Left renal pelvis (tissue), 4 donors: ENCODE measurements at places on chromosomes 5 and 9.

- DNase-seq, result no peak
These were observed 58.7 kb downstream of the ADAMTS16 start for GRCh38 chr5:5198815-5199214.

DNA sequence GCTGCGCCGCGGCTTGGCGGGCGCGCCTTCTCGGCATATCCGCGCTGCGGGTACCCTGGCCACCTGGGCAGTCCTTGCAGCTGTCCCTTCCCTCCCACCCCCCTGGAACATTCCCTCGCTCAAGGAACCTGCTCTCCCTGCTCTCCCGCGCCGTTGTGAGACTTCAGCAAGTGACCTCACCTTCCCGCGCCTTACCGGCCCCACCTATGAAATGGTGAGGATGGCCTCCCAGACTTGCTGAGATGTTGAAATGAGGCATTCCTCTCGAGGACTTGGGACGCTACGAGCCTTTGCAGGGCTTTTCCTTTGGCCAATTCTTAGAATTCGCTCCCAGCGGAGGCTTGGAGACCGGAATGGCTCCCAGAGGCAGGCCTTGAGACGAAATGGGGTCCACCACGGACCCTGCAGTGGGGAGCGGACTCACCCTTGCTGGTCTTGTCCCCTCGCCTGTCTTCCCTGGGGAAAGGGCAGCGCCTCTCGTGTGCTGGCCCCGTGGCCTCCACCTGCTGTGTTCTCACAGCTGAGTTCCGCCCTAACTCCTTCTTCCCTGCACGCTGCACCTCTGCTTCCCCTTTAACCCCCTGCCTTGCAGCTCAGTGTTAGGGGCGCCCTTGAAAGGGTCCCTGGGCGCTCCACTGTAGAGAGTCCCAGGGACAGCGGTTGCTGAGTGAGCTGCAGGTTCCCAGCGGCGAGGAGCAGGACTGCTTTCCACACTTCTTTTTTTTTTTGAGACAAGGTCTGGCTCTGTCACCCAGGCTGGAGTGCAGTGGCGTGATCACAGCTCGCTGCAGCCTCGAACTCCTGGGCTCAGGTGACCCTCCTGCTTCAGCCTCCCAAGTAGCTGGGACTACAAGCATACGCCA, 907 bp downstream of the HMCN2 start:
- DNase-seq, result no peak

DNA sequence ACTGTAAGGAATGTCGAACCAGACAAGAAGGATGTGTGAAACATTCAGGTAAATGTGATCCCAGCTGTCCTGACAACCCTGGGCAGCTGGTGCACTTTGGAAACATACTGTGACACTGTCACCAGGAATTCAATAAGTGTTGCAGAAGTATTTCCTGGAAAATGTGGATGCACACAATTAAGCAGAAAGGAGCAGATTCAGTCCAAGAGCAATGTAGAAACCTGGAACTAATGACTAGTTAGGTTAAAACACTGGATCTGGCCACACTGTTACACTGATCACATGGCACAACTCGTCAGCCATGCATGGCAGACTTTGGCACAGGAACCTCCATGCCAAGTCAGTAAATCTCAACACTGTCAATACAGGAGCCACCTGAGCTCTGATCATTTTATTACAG, 109.0 kb downstream of the FAM174A start:
- DNase-seq, result no peak

GRCh38 chr5:82422751-82423181, 144.6 kb upstream of the RPS23 start:
- no peak for DNase-seq

GRCh38 chr9:79237861-79238260, 333.9 kb upstream of the TLE4 start:
- DNase-seq, result no peak

- no peak for DNase-seq
These were observed 764 bp downstream of the ANKRA2 start for GRCh38 chr5:73564675-73565074.

- peak; percentile 25 for DNase-seq
These were observed 246.5 kb downstream of the PTPRD start for GRCh38 chr9:10366171-10366779.

GRCh38 chr9:89022001-89022759, 30.9 kb downstream of the S1PR3 start:
- DNase-seq, result no peak

DNA sequence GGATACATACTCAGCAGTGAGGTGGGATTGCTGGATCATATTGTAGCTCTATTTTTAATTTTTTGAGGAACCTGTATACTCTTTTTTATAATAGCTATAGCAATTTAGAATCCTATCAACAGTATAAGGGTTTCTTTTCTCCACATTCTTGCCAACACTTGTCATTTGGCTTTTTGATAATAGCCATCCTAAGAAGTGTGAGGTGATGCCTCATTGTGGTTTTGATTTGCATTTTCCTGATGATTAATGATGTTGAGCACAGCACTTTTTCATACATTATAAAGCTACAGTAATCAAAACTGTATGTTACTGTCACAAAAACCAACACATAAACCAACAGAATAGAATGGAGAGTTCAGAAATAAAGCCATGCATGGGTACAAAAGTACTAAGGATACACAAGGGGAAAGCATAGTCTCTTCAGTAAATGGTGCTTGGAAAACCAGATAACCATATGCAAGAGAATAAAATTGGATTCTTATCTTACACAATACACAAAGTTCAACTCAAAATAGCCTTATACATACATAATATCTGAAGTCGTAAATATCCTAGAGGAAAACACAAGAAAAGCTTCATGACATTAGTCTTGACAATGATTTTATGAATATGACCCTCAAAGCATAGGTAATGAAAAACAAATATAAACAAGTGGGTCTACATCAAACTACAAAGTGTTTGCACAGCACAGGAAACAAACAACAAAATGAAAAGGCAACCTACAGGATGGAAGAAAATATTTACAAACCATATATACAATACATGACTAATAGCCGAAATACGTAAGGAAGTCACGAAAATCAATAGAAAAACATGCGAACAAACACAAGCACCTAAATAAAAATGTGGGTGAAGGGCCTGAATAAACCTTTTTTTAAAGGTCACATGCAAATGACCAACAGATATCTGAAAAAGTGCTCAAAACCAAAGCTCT, 287.8 kb upstream of the DAB2 start:
- DNase-seq, result no peak

DNA sequence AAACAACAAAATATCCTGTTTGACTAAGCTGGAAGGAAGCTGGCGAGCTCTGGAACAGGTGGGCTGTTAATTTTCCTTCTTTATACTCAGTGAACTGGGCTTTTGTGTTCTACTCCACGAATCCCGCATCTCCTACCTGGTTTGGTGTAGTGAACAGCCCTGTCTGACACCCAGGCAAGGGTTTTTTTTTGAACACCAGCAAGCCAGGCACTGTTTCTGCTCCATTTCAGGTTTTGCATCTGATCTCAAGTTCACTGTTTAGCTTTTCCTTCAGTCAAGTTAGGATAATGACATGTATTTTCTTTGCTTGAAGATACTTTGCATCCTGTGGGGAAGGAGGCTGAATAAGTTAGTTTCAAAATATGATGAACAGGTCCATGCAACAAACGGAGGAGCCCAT, 204.5 kb downstream of the SEMA6A start:
- no peak for DNase-seq

DNA sequence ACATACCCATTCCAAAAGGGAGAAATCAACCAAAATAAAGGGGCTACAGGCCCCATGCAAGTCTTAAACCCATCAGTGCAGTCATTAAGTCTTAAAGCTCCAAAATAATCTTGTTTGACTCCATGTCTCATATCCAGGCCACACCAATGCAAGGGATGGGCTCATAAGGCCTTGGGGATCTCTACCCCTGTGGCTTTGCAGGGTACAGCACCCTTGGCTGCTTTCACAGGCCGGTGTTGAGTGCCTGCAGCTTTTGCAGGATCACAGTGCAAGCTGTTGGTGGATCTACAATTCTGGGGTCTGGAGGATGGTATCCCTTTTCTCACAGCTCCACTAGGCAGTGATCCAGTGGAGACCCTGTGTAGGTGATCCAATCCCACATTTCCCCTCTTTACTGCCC, 5.0 kb upstream of the SPINK14 start:
- DNase-seq, result no peak

DNA sequence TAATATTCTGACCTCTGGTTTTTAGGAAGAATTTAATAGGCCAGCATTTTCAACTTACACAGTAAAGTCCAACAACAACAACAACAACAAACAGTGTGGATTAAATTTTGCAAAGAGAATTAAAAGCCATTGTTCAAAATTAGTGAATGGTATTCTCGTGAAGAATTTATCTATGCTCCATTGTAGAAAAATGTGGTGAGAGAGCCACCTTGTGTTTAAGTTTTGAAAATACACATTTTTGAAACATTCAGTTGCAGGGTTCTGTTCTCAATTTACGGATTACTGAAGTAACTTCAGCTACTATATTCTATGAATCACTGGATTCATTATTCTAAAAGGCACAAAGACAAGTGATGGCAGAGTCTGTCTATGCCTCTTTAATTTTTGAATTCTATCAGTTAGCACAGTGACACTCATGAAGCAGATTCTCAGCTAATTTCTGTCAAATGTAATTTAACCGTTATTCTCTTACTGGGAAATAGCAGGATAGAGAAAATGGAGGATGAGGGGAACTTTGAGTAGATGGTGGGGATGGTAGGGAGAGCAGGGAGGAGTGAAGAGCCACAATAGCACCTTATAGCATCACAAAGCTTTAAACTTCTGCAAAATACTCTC, 11.0 kb downstream of the CCDC152 start:
- no peak for DNase-seq

- DNase-seq, result no peak
These were observed 2.1 kb downstream of the CFAP77 start for GRCh38 chr9:132412089-132412488.

DNA sequence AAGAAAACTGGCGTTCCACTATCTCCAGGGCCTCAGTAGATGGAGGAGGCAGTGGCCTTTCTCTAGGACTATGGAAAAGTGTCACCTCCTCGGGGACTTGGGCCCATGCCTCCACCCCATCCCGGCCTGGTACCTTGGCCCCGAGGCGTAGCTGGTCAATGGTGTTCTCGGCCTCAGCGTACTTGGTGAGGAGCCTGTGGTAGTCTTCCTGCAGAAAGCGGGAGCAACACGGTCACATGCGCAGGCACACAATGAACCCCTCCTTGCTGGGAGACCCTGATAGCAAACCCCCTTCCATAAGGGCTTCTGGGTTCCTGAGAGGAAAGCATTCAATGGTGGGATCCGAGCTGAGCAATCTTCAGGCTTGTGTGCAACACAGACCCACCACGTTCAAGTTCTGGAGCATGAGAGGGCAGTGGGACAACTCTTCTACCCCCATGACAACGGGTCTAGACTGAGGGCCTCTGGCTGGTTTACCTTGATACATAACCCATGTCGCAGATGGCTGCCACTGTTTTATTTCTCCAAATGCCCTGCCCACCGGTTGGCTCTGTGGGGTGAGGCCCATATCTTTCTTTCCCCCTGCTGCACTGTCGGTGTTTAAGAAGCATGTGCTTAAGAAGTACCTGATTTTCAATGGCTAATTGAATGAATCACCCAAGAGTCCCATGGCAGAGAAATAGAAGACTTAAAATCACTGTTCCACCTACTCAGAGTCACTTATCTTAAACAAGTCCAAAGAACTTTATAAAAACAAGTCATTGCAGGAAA, 13.6 kb downstream of the AKNA start:
- no peak for DNase-seq

DNA sequence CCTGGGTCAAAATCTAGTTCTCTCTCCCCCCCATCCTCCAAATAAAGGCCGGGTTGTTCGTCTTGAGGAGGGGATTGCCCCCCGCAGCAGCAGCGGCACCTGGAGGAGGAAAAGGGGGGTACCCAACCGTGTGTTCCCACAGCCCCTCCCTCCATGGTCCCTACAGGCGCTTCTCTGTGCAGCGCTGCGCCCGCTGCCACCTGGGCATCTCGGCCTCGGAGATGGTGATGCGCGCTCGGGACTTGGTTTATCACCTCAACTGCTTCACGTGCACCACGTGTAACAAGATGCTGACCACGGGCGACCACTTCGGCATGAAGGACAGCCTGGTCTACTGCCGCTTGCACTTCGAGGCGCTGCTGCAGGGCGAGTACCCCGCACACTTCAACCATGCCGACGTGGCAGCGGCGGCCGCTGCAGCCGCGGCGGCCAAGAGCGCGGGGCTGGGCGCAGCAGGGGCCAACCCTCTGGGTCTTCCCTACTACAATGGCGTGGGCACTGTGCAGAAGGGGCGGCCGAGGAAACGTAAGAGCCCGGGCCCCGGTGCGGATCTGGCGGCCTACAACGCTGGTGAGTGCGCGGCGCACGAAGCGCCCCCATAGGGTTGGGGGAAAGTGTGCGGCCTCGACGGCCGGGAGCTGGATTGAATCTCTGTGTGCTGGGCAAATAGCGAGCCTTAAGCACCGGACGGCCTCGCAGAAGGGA, 3.5 kb downstream of the LHX2 start:
- DNase-seq, result no peak

- DNase-seq, result no peak
These were observed 23.2 kb downstream of the GLRX start for GRCh38 chr5:95799191-95799835.

DNA sequence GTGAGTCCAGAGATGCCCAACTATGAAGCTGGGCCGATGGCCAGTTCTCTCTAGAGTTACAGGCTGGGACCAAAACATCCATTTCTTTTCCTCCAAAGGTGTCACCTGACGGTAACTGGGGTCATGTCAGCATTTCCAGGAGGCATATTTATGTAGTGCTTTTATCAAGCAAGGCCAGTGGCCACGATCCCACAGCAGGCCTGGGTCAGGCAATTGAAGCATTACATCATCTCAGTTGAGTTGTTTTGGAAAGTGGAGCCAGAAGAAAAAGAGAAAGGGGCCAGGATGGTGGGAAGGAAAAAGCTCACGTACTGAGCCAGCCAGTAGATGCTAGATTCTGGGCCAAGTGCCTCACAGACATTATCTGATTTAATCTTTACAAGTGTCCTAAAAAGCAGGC, 73.9 kb upstream of the BRINP1 start:
- no peak for DNase-seq

- DNase-seq, result no peak
These were observed 24.6 kb downstream of the CDHR2 start for GRCh38 chr5:176573564-176574296.

- no peak for DNase-seq
These were observed 8.7 kb upstream of the GRIN1 start for GRCh38 chr9:137130176-137130755.

GRCh38 chr5:67873935-67874334, 341.6 kb upstream of the PIK3R1 start:
- DNase-seq, result no peak

GRCh38 chr5:80093796-80094195, 58.6 kb downstream of the THBS4 start:
- no peak for DNase-seq

DNA sequence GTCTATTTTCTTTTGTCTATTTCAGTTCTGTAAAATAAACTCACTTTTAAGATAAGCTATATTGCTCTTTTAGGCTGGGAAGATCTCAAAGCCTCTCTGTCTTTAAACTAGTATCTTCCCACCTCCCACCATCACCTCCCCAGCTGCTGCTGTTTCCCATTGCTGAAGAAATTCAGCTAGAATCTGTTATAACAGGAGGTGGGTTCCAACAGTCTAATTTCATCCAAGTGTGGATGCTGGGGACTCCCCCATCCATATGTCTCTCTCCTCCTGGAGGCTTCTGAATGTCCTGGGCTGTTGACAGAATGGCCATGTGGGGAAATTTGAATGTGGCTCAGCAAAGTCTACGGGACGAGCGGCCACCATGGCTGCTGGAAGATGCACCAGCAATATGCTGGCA, 301.0 kb downstream of the RASEF start:
- DNase-seq, result no peak
